ENCODE measurements at places on chromosomes 1 and 21. TPM values are rescaled to one million over a fixed set of nuclear protein-coding genes. Genes with fewer than 3 reads are reported as not detected.
A peak's percentile ranks its signal among the peaks of the same experiment; 100 is the strongest.

DNA sequence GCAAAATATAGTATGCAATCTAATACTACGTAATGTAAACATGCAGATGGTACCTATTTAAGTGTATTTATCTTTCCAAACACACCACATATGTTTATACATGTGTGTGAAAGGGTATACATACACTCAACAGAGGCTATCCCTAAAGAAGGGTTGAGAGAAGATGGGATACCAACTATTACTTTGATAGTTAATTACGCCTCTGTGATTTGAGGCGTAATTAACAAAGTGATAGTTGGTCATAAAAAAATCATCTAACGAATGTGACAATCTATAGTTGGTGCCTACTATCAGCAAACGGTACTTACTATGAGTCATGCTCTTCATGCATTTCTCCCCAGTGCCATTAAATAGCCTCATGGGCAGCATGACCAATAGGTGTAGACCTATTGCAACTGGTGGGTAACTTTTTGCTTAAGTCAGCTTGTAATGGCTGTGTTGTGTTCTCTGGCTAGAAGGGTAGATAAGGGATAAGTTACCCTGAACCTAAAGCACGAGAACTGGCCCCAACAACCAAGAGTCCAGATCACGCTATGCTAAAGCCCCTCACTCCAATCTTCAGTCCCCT lies 15.3 kb downstream of the RCAN1 start:
- no peak for DNase-seq

GRCh38 chr1:20873311-20873710 lies 86.2 kb upstream of the HP1BP3 start:
- DNase-seq: no peak

GRCh38 chr1:93694819-93695218 lies 13.2 kb upstream of the BCAR3 start:
- DNase-seq: no peak

DNA sequence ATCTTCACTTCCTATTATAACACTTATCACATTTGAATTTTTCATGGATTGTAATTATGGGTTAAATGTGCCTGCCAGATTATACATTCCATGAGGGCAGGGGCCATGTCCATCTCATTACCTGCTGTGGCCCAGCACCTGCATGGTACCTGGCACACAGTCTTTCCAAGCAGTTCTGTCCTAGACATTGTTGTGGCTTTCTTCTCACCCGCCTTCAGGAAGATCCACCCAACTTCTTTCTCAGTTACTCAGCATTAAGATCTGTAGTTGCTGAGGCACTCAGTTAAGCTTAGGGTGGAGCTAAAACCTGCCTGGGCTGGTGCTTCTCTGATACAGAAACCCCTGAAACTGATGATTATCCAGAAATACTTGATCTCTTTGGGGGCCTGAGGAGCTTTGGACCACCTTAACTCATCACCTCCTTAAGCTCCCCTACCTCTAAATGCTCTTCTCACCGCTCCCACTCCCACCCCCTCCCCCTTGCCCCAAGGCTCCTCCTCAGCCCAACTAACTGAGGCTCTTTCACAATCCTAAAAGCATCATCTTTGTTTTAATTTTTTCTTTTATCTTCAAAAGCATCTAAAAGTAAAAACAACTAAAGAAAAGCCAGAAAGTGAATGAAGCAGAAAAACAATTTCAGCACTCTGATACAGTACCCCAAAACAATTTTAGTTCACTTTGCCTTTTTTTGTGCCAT lies 190.6 kb downstream of the FGGY start:
- peak; percentile 25 for DNase-seq

SLC45A1 gene
- 3.6 TPM for total RNA-seq

RPE65 gene
- 0.15 TPM for total RNA-seq

METTL18 gene
- 4.3 TPM for total RNA-seq

JTB gene
- 268 TPM for total RNA-seq

PRDM16 gene
- total RNA-seq: 0.48 TPM

PPP2R5A gene
- total RNA-seq: 57.4 TPM

SNX27 gene
- total RNA-seq: 43.6 TPM

Data from breast epithelium (tissue), 4 donors.